G401 (cell line): ENCODE measurements at places on chromosomes 1 and 21. TPM values are rescaled to one million over a fixed set of nuclear protein-coding genes. Genes with fewer than 3 reads are reported as not detected.

Gene LPGAT1
- 19.3 and 40.9 TPM in 2 replicates for total RNA-seq

Gene CCDC30
- total RNA-seq = 0.49 and 3.4 TPM in 2 replicates

DNA sequence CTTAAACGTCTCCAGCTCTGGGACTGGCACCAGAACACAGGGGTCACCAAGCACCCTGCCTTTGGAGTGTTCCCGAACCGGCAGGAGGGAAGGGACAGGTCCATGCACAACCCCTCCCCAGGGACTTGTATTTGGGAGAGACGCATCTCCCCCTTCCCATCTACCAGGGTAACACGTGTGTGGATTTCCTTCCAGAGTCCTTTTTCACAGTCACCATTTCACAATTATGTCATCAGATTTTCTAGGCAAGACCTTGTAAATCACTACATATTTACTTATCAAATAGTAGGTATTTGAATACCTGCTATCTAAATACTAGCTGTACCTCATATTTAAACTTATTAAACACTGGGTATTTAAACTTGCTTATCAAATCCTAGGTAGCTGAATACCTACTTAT is 57.4 kb upstream of the AJAP1 start:
- DNase-seq = no peak

Gene BRDT
- 0.55 TPM in 1 of 2 replicates, not detected in the other for total RNA-seq

DNA sequence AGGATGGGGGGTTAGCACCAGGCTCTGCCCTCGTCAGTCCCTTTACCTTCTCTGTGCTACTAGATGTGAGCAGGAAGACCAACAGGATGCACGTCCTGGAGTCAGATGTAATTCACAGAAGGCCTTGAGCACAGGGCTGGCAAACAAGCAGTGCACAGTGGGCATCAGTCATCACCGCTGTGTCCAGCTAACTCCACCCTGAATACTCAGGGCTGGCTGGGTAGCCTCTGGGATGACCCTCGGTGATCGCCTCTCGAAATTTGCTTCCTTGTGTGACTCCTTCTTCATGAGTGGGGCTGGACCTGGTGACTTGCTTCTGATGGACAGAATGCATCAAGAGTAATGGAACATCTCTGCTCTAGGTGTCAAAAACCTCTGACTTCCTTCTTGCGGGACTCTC is 92.2 kb upstream of the TMPRSS2 start:
- no peak for DNase-seq

Gene FNDC10
- total RNA-seq = 1.2 and 6.8 TPM in 2 replicates

DNA sequence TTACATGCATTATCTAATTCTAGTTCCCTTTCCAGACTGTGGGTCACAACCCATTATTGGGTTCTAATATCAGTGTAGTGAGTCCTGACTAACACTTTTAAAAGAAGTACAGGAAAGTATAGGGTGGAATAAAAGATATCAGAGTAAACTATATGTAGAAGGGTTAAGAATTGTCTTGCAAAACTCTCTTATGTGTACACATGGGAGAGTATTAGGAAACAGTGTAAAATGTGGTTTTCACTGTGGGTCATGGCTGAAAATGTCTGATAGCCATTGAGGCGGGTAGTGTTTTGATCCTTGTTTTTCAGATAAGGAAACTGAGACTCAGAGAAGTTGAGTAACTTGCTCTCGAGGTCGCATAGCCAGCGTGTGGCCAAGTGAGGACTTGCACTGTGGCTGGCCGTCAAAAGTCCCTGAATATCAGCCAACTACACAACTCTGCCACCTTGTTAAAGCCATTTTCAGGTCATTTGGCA is 18.5 kb upstream of the MTARC1 start:
- DNase-seq = no peak

- DNase-seq = peak; percentile 59
Measured at GRCh38 chr21:17925000-17925610, 105.9 kb upstream of the C21orf91 start.

- DNase-seq = no peak
Measured at GRCh38 chr1:97902067-97902466, 18.8 kb downstream of the DPYD start.

Gene OR2T11
- total RNA-seq = not detected in 2 replicates

DNA sequence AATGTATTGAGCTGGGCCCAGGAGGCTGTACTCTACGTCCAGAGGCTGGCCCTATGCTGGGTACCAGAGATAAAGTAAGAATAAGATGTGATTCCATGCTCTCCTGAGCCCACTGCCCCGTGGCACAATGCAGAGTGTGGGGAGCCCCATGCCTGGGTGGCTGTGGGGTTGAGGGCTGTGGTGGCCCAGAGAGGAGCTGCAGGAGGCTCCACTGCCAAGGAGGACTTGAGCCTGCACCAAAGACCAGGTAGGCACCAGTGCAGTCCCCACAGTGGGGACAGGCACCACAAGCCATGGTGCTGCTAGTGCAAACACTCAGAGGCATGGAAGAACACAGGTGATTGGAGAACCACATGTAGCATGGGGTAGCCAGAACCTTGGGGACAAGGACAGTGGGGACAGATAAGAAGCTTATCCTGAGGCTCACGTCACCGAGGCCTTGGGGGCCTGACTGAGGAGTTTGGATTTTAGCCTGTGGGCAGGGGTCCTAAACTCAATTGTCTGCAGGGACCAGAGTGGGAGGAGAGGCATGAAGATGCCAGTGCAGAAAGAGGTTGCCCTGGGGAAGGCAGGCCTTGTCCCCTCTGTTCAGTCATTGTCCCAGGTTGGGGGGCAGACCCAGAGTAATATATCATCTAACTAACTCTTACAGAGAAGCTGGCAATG is 21.9 kb upstream of the EPS8L3 start:
- no peak for DNase-seq

- peak; percentile 50 for DNase-seq
Measured at GRCh38 chr1:20740781-20741180, 8.3 kb upstream of the SH2D5 start.

DNA sequence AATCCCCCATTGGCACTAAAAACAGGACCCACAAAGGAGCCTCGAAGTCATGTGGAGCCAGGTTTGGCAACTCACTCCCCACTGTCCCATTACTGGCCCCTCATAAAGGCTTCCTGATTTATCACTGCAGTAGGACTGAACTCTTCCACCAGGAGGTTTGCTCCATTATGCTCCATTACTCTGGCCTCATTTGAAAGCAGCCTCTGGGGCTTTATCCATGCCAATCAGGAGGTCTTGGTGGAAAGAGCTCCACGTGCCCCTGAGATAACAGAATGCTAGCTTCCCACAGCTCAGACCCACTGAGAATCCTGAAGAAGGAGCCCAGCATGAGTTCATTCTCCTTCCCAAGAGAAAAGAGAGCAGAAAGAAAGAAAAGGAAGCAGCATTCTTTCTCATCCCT is 76.4 kb downstream of the HIVEP3 start:
- no peak for DNase-seq

DNA sequence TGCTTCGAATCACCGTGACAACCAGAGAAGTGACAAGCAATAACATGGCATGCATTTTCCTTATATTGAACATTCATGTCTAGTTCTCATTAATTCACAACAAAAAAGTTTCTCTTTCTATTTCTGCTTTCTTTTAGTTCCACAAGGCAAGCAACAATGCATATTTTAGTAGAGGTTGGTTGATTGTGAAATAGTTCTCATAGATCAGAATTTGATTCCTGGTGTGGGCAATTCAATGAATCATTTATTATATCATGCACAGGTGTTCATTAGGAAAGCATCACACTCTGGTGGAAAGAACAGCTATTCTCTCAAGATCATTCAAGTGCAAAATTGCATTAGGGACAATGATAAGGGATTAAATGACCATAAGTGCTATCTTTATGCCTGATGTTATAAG is 980.9 kb downstream of the BRINP3 start:
- DNase-seq = no peak

DNA sequence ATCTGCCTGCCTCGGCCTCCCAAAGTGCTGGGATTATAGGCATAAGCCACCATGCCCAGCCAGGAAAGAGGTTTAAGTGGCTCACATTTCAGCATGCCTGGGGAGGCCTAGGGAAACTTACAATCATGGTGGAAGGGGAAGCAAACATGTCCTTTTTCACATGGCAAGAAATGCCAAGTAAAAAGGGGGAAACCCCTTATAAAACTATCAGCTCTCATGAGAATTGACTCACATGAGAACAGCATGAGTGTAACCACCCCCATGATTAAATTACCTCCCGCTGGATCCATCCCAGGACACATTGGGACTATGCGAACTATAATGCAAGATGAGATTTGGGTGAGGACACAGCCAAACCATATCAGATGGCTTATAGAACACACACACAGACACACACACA is 8.8 kb upstream of the KLHL12 start:
- no peak for DNase-seq

DNA sequence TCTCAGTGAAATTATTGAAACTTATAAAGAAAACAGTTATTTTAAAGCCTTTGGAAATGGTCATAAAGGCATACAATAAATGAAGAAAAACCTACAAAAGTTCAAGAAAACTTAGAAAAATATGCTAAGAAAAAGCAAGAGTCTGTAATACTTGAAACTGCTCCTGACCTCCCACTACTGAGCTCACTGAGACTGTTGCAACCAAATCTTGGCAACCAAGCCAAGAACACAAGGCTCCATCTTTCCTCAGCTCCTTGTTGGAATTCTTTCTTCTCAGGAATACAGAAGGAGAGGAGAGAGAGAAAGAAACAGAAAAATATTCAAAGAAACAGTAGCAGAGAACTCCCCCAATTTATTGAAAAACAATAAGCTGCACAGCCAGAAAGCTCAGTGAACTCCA is 160.5 kb downstream of the RASAL2 start:
- no peak for DNase-seq

DNA sequence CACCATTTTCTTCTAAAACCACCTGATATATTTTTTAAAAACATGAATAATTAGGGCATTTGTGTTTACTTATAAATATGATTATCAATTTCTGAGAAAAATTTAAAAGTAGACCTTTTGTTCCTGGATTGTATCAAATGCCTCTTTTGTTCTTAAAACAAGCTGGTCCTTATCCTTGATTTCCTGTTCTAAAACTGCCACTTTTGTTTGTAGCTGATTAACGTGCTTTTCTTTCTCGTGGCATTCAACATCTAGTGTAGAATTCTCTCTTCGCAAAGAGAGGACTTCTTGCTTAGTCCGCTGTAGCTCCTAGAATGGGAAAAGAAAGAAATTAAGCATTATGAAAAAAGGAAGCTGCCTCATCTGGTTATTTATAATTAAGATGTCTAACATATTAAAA is 25.0 kb downstream of the SASS6 start:
- DNase-seq = no peak

Gene PDIK1L
- 5.4 and 7.1 TPM in 2 replicates for total RNA-seq

DNA sequence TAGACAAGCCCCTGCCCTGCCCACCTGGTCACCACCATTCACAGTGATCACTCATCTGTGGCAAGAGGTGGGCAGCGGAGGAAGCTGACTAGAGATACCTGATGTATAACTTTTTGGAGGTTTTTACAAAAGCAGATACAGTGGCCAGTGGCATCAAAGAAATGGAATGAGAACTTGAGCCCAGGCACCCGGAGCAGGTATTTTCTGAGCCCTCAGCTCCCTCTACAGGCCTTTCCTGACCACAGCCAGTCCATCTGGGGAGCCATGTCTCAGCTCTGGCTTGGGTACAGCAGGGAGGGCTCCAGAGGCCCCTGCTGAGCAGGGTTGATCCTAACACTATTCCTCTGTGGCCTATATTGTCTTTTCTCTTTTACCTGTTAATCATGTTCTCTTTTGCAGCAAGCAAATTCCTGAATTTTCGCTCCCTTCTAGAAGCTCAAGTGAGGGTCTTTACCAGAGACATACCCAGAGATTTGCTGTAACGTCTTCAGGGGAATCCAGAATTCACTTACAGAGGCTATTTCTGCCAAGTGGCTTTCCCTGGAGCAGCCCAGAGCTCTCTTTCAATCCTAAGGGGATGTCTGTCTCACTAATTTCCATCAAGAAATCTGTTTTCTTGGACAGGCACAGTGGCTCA is 27.3 kb downstream of the GPR157 start:
- peak; percentile 30 for DNase-seq

Gene FAM78B
- total RNA-seq = not detected in 2 replicates

Gene PCSK9
- total RNA-seq = 0.06 TPM in 1 of 2 replicates, not detected in the other
